ENCODE measurements at places on chromosomes 12 and 14.

DNA sequence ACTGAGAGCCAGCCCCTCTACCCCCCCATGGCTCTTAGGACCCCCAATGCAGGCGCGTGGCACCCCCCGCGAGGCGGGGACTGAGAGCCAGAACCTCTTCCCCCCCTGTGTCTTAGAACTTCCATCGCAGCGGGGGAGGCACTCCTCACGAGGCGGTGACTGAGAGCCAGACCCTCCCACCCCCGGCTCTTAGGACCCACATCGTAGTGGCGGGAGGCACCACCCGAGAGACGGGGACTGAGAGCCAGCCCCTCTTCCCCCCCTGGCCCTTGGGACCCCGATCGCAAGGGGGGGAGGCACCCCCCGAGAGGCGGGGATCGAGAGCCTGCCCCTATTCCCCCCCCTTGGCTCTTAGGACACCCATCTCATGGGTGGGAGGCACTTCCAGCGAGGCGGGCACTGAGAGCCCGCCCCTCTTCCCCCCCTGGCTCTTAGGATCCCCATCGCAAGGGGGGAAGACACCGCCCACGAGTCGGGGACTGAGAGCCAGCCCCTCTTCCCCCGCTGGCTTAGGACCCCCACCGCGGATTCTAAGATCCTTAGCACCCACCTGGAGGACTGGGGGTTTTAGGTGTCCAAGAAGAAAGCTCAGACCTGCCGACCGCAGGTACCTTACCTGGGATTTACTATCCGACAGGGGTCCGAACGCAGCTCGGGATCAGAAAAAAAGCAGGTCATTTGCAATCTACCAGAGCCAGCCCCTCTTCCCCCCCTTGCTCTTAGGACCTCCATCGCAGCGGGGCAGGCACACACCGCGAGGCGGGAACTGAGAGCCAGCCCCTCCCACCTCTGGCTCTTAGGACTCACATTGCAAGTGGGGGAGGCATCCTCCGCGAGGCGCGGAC is 44.9 kb downstream of the DDX11 start:
- no peak for DNase-seq

GRCh38 chr14:47155395-47155794 is 503.8 kb upstream of the RPL10L start:
- DNase-seq, result no peak

GRCh38 chr14:49641697-49642129 is 6.7 kb upstream of the DNAAF2 start:
- no peak for DNase-seq

DNA sequence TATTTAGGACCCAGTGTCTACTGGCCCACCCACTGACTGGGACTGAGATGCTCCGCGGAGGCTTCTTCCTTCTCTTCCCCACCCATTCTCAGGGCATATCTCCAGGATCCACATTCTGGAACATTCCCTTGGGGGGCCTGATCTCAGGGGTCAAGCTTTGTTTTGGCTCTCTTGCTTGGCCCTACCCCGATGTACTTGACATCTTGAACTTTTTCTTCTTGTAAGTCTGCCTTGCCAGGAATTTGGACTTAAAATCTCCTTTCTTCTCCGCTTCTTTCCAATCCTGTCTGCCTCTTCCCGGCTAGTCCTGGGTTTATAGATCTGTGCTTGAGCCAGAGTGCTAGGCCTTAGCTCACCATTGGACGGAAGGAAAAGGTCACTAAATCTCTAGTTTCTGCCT is 22.1 kb downstream of the DACT1 start:
- no peak for DNase-seq

- DNase-seq, result no peak
These were observed 61.3 kb upstream of the DDHD1 start for GRCh38 chr14:53214384-53214783.

GRCh38 chr12:96587691-96588090 is 98.3 kb downstream of the CFAP54 start:
- no peak for DNase-seq

DNA sequence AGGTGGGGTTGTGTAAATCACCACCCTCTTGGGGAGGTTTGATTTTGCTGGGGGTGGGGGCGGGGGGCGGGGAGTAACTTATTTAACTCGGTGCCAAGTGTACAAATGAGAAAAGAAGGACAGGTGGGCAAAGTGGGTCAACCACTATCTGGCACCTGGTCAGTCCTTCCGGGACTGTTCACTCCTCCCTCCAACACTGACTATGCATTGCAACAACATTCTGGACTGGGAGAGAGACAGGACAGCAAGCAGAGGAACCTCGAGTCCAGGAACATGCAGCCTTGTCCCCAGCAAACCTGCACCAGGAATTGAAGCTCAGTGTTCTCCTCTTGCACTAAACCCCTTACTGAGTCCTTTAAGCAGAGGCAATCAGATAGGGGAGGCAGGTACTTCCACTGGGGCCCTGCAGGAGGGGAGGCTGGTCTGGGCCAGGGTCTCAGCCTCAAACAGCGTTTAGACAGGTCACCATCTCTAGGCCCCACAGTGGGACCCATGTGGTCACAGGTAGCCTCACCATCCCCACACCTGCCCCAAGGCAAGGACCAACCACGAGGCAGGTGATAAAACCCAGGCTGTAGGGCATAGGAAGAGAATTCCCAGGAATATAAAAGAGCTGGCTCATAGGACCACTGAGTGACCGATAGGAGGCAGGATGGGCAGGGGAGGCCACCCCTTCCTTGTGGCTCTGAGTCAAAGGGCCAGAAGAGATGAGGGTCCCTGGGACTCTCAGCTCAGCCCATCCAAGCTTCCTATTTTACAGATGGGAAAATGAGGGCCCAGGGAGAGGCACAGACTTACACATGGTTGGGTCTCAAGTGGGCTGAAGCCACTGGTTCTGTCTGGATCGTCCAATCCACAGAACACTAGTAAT is 9.8 kb downstream of the CCDC85C start:
- DNase-seq, result no peak

DNA sequence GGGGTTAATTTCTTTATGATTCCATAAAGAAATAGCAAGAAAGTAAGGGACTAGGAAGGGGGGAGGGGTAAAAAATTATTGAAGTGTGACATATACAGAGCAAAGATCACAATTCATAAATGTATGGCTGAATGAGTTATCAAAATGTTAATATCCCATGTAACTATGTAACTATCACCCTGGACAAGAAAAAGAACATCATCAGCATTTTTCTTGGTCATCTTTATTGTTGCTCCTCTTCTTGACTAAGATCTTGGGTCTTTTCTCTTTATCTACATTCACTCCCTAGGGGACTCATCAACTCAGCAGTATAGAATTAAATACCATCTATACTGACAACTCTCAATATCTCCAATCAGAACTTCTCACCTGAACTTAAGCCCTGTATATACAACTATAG is 57.5 kb downstream of the CAND1 start:
- DNase-seq, result no peak
